ENCODE measurements at places on chromosomes 3 and 15.

- DNase-seq, result no peak
These were observed 63.2 kb downstream of the IQGAP1 start for GRCh38 chr15:90451053-90451850.

DNA sequence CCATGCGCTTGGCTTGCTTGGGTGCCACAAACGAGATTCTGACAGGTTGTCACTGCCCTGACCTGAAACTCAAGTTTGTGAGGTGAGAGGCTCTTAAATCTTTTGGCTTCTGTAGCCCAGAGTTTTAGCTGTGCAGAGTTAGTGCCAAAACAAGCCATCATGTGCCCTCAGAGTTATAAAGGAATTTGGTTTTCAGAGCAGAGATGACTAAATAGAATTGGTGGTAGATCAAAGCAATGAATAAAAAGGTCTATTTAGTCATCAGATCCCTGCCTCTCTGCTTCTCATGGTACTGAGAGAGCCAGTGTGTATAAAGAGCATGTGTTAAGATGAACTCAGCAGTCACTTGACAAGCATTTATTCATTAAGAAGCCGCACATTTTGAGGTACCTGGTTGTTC lies 207.5 kb upstream of the DPH6 start:
- DNase-seq, result no peak

GRCh38 chr3:136377508-136377907 lies 127.4 kb downstream of the PCCB start:
- no peak for DNase-seq

GRCh38 chr3:69322158-69322509 lies 63.8 kb downstream of the FRMD4B start:
- DNase-seq, result no peak

DNA sequence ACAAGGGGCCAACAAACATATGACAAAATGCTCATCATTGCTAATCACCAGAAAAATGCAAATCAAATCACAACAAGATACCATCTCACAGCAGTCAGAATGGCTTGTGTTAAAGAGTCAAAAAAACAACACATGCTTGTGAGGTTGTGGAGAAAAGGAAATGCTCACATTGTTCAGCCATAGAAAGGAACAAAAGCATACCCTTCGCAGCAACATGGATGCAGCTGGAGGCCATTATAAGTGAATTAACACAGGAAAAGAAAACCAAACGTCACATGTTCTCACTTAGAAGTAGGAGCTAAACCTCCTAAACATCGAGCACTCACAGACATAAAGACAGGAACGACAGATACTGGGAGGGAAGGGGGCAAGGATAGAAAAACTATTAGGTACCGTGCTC lies 678.4 kb upstream of the GRM7 start:
- DNase-seq, result no peak

GRCh38 chr3:193850084-193850619 lies 257.1 kb downstream of the OPA1 start:
- no peak for DNase-seq
